ENCODE measurements at places on chromosomes 7 and 10.

GRCh38 chr7:128164955-128165670 lies 76.0 kb upstream of the LEP start:
- no peak for DNase-seq

GRCh38 chr7:143936087-143937009 lies 1.3 kb downstream of the OR2F2 start:
- DNase-seq = no peak

DNA sequence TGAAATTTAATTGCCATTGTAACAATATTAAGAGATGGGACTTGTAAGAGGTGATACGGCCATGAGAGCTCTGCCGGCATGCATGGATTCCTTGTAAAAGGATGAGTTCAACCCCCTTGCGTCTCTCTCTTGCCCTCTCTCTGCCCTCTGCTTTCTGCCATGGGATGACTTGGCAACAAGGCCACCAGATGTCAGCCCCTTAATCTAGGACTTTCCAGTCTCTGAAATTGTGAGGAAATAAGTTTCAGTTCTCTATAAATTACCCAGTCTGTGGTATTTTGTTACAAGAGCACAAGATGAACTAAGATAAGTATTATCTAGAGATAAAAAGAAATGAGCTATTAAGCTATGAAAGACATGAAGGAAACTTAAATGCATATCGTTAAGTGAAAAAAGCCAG lies 145.7 kb upstream of the AHR start:
- DNase-seq = no peak

DNA sequence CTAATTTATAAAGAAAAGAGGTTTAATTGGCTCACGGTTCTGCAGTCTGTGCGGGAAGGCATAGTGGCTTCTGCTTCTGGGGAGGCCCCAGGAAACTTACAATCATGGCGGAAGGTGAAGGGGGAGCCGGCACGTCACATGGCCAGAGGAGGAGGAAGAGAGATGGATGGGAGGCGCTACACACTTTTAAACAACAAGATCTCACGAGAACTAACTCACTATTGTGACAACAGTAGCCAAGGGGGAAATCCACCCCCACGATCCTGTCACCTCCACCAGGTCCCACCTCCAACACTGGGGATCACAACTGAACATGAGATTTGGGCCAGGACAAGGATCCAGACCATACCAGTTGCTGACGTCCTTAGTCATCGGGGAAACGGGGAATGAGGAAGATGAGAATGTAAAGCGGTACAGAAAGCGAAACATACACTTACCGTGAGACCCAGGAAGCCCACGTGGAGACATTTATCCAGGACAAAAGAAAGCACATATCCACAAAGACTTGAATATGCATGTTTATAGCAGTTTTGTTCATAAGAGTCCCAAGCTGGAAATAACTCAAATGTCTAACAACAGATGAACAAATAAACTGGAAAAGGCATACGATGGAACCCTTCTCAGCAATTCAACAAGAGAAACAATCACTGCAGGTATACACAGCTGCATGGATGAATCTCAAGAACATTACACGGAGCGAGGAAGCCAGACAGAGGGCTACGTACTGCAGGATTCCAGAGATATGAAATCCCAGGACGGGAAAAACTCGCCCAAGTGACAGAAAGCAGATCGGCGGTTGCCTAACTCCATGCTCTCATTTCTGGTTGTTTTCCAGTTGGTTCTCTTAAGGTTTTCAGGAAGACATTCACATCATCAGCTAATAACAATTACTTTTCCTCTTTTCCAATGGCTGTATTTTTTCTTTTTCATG lies 26.2 kb upstream of the INPP5A start:
- DNase-seq = no peak

DNA sequence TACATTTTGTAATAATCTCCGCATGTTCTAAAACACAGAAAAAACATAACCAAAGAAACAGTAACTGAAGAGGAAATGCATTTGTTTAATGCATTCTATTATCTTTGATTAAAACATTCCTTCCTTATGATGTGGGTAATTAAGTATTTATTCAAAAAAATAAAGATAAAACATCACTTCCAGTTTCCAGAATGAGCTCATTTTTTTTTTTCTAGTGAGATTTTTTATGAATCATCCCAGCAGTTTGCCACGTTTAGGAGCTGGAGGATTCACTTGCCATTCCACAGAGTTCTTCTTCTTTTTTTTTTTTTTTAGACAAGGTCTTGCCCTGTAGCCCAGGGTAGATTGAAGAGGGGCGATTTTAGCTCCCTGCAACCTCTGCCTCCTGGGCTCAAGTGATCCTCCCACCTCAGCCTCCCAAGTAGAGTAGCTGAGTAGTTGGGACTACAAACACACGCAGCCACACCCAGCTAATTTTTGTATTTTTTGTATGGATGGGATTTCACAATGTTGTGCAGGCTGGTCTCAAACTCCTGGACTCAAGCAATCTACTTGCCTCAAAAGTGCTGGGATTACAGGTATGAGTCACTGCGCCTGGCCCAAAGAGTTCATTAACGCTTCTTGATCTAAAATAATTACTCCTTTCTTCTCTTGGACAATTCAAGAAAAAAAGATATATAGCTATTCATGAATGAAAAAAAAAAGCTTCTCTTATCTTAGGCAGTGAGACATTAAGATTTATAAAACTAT lies 177.3 kb downstream of the DKK1 start:
- no peak for DNase-seq

- DNase-seq = no peak
Observed at GRCh38 chr7:133354546-133355324, 101.9 kb downstream of the EXOC4 start.

- DNase-seq = no peak
Observed at GRCh38 chr10:90579602-90580242, 278.1 kb downstream of the HTR7 start.

GRCh38 chr7:158531661-158532060 lies 56.0 kb downstream of the PTPRN2 start:
- DNase-seq = no peak

DNA sequence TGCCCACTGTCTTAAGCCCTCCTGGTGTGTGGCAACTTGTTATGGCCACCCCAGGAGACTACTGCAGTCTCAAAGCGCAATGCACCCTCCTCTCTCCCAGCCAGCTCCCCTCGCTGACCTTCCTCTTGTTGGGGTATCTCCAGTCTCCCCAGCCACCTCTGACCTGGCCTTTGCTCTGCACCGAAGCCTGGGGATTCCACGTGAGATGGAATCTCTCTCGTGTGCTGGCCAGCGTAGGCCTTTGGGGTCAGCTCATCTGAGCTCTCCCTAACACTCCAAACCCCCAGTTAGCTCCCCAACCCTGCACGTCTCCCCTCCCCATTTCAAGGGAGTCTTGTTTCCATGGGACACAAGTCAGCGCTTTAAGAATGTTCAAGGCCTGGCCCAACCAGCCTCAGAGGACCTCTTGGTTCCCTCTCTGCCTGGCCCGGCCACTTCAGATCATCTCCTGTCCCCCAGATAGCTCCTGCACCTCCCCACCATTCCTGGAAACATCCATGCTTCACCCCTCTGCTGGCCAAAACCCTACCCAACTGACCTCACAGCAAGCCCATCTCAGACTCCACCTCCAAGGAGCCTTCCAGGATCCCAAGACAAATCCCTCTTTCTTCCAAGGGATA lies 11.2 kb downstream of the ITPRIP start:
- no peak for DNase-seq

- DNase-seq = no peak
Observed at GRCh38 chr7:100826514-100827329, 601 bp downstream of the EPHB4 start.

GRCh38 chr10:47143072-47143471 lies 156.9 kb upstream of the GDF10 start:
- DNase-seq = no peak

DNA sequence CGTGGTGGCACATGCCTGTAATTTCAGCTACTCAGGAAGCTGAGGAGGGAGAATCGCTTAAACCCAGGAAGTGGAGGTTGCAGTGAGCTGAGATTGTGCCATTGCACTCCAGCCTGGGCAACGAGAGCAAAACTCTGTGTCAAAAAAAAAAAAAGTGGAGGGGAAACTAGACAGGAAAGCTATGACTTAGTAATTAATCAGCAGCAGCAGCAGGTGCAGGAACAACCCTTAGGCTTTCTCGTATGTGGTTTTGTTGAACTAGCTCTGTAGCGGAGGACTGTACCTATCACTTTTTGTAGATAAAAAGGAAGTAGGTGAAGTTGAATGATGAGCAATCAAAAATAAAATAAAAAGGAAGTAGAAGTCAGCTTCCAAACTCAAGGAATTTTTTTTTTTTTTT lies 76.9 kb upstream of the KMT2C start:
- DNase-seq = no peak

DNA sequence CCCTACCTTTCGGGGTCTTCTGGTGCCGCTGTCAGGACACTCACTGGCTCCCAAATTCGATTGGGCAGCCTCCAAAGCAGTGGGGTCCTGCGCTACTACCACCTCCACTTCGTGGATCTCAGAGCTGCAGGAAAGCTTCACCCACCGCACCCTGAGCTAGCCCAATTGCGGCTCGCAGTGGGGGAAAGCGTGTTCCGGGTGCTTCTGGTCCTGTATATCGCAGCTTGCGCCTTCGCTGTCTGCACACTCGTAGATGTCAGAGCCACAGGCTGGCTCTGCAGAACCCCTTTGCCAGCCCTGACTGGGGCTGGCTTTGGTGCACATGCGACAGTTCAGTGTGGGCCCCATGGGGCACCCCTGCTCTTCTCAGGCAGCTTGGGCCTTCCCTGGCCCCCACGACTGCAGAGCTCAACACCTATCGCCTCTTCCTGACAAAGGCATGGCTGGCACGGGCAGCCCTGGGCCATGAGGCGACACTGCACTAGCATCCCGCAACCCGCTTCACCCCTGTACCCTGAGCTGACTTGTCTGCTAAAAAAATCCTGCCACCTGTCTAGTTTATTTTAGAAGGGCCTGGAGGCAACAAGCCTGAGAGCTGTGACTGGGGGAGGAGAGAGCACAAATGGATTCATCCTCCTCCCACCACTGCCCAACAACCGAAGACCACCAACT lies 78.7 kb upstream of the ABI1 start:
- DNase-seq = no peak

- no peak for DNase-seq
Observed at GRCh38 chr7:90747516-90747915, 151.4 kb downstream of the CDK14 start.

- DNase-seq = no peak
Observed at GRCh38 chr10:58647376-58648112, 134.9 kb downstream of the BICC1 start.

DNA sequence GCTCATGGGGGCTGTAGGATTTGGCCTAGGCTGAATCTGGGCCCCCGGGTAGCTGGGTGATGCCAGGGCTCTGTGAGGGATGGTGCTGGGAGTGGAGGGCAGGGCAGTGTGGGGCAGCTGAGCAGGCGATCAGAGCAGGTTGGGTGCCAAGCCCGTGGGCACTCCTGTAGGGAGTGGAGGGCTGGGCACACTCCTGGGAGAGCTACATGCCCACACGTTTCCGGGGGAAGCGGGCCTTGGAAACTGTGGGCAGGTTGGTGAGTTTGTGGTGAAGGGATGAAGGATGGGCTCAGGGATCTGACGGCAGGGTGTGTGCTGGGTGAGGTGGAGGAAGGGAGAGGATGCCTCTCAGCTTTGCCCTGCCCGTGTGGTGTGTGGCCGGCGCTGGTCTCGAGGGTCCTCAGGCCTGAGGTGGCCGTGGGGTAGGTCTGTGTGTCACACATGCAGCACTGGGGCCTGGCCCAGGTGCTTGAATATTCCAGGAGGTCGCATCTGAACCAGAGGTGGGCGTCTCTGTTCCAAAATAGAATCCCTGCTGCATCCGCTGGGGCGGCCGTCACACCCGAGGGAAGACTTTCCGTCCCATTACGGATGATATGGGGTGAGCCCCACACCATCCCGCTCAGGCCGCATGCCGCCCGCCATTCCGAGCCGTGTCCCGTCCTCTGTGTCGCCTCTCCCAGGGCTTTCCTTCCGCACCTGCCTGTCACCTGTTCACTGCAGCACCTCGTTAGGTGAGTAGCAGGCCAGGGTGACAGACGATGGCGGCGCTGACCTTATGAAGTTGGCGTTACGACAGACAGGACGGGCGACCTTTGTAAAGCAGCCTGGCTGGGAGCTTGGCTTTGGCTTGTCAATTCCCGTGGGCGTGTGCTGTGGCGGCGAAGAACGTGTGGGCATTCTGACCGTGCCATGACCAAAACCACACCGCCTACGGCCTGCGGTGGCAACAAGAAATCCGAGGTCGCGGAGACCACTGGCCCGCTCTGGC lies 143.6 kb downstream of the ACTR3B start:
- DNase-seq = no peak

DNA sequence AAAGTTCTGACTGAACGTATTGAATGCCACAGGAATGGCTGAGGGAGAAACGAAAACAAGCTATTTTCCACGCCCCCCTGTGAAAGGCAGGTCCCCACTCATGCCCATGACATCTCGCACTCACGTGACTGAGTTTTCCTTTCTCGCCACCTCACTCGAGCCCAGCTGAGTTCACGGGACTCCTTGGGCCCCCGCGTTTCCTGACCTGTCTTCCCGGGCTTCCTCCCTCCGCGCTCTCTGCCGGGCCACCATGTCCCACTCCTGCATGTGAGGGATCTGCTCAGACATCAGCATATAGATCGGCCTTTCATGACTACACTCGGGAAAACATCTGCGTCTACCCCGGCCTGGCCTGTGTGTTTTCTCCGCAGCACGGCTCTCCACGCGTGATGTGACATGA lies 226.0 kb upstream of the ADARB2 start:
- no peak for DNase-seq

DNA sequence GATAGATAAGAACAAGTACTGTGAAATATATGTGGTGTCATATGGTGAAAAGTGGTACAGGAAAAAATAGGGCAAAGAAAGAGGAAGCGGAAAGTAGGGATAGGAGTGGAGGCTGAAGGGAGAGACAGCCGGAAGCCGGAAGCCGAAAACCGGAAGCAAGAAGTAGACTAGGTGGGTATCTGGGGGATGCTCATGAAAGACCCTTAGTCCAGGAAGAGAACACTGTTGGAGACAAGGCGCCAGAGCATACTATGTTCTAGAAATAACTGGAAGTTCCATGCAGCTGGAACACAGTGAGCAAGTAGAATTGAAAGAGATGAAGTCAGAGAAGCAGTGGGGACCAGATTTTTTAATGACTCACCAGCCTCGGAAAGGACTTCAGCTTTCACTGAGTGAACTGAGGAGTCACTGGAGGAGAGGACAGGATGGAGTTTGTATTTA lies 22.5 kb downstream of the ST8SIA6 start:
- DNase-seq = no peak

DNA sequence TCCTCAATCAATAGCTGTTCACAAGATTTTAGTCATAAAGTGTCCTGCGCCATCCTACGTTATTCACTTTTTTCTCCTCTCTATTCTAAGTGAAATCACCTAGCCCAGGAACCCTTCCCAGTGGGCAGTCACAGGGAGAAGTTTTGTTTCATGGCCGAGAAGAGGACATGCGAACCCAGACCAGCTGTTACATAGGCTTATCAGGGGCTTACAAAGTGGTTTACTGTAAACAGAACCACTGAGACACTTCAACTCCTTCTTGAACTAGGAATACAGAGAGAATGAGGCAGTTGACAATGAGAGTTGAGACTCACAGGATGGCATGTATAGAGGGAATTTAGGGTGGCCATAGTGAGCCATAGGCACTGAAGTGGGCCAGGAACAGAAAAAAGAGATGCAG lies 246.9 kb upstream of the GLI3 start:
- no peak for DNase-seq
